GM23338 (cell line): ENCODE measurements at places on chromosomes 6 and 20. TPM values are rescaled to one million over a fixed set of nuclear protein-coding genes. Genes with fewer than 3 reads are reported as not detected.

Gene FNDC1
- 0.17 and 0.57 TPM in 2 replicates for polyA plus RNA-seq

Gene SLC22A7
- polyA plus RNA-seq = 0.14 and 0.31 TPM in 2 replicates

Gene NMBR
- polyA plus RNA-seq = not detected in 2 replicates

Gene TOP1
- 101 and 102 TPM in 2 replicates for polyA plus RNA-seq

Gene NFS1
- polyA plus RNA-seq = 19.7 and 22.8 TPM in 2 replicates

Gene COQ3
- 22.5 and 24.9 TPM in 2 replicates for polyA plus RNA-seq

Gene ULBP1
- 0.74 and 1.3 TPM in 2 replicates for polyA plus RNA-seq
